Activated CD8-positive, alpha-beta memory T cell treated with anti-CD3 and anti-CD28 coated beads for 1 hour (primary cell): ENCODE measurements at places on chromosomes 12 and 14.

DNA sequence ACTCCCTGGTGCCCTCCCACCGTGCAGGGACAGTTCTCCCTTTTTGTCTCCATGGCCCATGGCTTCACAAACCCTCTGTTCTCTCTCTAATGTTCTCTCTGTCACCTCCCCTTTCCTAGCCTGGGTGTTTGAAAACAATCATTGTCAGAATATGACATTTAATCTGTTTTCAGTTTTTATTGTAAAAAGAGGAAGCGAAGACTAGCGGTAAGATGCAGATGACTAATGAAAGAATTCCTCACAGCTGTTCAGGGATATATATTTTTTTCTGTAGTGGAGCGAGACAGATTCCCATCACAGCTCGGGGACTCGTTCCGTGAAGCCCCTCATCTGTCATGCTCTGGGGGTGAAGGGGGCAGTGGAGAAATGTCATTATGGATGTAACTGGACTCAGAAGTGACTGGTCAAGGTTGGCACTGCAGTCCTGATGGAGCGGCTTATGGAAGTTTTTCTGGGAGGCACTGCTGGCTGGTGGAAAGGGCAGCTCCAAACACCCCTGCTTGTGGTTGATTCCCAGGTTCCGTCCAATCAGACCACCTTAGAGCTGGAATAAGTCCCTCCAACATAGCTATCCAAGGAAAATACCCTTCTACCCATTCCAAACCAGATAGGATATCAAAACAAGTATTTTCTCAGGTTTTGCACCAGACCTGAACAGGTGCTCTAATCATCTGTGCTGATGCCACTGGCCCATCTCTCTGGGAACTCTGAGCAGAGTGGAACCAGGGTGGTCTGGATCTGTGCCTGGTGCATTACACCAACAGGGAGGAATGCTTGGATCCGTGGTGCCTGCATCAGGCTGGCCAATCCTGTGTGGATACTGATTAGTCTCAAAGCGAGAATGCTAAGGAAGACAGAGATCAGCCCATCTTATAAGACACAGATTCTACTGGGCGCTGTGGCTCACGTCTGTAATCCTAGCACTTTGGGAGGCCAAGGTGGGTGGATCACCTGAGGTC is 84.7 kb downstream of the GPATCH2L start:
- DNase-seq = no peak

GRCh38 chr12:19847294-19848059 is 408.2 kb downstream of the AEBP2 start:
- no peak for DNase-seq

GRCh38 chr12:126480451-126480850 is 1415.2 kb downstream of the AACS start:
- DNase-seq = no peak

DNA sequence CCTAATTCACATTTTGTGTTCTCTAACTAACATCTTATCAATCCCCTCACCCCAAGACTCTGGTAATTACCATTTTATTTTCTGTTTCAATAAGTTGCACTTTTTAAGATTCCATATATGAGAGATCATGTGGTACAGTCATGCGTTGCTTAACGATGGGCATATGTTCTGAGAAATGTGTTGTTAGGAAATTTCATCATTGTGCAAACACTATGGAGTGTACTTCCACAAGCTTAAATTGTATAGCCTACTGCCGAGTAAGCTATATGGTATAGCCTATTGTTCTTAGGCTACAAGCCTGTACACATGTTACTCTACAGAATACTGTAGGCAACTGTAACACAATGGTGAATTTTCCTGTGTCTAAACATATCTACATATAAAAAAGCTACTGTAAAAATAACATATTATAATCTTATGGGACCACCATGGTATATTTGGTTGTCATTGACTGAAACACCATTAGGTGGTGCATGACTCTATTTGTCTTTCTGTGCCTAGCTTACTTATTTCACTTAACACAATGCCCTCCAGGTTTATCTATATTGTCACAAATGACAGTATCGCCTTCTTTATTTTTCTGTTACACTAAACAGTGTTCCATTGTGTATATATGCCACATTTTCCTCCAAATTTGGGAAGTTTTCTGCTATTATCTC is 473.4 kb upstream of the LMO3 start:
- DNase-seq = no peak

- DNase-seq = no peak
These were observed 173.0 kb upstream of the IGF1 start for GRCh38 chr12:102653406-102653805.

DNA sequence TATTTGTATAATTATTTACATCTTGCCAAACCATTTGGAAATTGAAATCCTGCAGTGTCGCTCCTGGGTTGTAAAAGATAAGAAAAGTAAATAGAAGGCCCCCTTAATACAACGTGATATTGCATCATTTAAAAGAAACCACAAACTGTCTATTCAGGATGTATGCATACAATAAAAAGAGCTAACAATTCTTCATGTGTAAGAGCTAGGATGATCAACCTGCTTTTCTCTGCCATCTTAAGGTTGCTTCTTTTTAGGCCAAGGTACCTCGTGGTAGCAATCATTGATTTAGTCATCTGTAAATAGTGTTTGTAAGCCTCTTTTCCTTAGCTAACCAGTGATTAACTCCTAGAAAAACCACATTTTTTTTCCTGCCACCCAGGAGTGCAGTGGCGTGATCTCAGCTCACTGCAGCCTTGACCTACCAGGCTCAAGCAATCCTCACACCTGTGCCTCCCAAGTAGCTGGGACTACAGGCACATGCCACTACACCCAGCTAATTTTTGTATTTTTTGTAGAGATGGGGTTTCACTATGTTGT is 3.3 kb upstream of the USP44 start:
- no peak for DNase-seq

- DNase-seq = no peak
These were observed 11.3 kb downstream of the ITGB7 start for GRCh38 chr12:53195516-53196420.
